ENCODE measurements at places on chromosomes 6 and 20. TPM values are rescaled to one million over a fixed set of nuclear protein-coding genes. Genes with fewer than 3 reads are reported as not detected.

- DNase-seq: peak; percentile 51
Measured at GRCh38 chr20:2206957-2207769, 88.6 kb upstream of the TGM3 start.

- DNase-seq: no peak
Measured at GRCh38 chr6:24394780-24395437, 7.8 kb upstream of the MRS2 start.

DNA sequence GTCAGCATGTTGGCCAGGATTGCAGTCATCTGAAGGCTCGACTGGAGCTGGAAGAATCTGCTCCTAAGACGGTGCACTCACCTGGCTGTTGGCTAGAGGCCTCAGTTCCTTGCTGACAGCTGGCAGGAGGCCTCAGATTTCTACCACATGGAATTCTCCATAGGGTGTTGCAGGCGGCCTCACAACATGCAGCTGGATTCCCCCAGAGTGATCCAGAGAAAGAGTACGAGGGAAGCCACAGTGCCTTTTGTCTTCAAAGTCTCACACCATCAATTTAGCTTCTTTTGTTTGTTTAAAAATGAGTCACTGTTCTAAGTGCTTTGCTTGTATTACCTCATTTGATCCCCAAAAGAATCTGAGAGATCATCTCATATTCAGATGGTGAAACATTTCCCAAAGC is 65.5 kb upstream of the FYN start:
- DNase-seq: no peak

Gene CALHM6
- 2.4 TPM for total RNA-seq

Data from thyroid gland (tissue), 4 donors.